ENCODE measurements at places on chromosomes 3 and 15.
A peak's percentile ranks its signal among the peaks of the same experiment; 100 is the strongest.

- DNase-seq: no peak
These were observed 77.3 kb downstream of the CCR1 start for GRCh38 chr3:46130631-46131310.

DNA sequence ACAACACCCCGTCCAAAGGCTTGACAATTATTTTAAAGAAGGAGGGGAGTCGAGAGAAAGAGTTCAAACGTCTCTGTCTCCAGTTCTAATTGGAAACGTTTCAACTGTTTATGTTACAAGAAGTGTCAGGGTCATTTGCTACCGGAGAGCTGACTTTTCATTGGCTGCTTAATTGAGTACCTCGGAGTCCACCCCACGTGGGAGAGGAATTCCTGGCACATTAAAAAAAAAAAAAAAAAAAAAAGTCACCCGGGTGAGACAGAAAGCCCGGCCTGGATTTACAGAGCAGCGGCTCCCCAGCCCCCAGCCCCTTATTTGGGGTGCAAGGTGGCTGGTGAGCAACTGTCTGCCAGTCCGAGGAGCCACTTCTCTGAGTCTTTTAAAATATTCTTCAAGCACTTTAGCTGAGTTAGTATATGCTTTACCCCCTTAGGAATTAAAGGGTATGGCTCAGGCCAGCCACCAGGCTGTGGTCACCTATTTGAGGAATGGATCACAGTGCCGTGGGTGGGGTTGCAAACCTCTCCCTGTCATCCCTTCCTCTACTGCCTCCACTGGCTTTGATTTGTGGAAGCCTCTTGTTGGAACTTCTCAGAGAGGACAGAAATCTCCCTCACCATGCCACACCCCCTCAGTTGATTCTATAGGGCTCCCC, 3.9 kb upstream of the TLE3 start:
- no peak for DNase-seq

GRCh38 chr3:1087066-1087560, 5.7 kb upstream of the CNTN6 start:
- DNase-seq: no peak

DNA sequence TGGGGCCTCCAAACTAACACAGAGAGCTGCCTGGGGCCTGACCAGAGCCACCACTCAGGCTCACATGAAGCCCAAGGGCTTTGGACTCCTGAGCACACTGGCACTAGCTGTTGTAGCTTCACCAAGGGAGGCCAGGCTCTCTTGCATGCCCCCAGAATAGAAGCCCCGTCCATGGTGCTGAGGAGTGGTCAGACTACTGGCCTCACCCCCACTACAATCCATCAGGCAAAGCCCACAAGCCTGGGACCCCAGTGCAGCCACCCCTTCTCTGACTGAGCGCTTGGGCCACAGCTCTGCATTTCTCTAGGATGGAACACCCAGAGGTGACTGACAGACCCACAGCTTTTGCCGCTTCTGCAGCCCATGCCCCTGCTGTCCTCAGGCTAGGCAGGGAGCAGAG, 180.8 kb downstream of the PYDC2 start:
- no peak for DNase-seq

DNA sequence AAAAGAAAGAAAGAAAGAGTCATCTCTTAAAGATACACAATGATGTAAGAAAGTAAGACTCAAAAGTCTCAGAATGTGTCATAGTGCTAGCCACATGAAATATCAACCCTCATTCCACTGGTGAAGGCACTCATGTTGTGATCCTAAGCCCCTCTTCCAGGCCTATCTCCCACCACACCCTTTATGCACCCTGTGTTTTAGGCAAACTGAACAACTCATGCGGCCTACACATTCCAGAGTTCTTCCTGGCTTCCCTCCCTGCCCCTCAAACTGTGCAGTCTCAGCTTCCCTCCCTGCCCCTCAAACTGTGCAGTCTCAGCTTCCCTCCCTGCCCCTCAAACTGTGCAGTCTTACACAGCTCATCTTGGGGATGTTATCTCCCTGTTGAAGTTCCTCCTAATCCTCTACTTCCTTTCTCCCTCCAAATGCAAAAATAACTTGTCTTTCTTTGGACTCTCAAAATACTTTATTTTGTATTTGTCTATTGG, 69.0 kb upstream of the FNDC3B start:
- no peak for DNase-seq

DNA sequence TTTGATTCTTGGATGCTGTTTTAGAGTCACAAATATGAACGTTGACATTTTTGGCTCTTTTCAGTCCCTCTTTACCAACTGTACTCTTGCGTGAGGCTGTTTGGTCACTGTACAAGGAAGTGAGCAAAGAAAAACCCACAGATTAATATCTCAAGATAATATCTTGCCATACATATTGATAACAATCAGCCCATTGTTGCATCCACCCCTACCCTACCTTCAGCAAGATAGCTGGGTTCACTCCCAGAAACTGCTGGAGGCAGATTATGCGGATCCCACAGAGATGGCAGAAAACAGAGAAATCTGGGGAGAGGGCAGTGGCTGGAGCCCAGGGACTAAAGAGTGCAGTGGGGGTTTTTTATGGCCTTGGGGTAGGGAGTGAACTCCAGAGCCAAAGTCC, 29.9 kb upstream of the MFSD1 start:
- DNase-seq: no peak

DNA sequence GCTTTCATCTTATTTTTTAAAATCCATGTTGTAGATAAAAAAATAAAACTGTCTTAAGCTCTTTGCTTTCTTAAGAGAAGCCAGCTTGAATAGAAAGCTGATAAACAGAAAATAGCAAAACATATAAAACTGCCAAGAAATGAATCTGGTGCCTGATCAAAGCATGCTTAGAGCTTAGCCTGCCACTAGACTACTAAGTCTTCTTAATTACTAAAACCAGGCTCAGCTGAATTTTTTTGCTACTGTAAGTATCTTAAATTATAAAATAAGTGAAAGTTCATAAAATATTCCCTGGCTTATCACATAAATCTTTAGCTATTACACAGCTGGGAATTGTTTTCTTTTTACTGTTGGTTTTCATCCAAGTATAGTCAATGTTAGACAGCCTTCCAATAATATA, 803.9 kb downstream of the DIPK2A start:
- no peak for DNase-seq

GRCh38 chr3:176075046-176075445, 1122.2 kb downstream of the TBL1XR1 start:
- no peak for DNase-seq

- DNase-seq: no peak
These were observed 3.0 kb upstream of the LRRC34 start for GRCh38 chr3:169815590-169816150.

DNA sequence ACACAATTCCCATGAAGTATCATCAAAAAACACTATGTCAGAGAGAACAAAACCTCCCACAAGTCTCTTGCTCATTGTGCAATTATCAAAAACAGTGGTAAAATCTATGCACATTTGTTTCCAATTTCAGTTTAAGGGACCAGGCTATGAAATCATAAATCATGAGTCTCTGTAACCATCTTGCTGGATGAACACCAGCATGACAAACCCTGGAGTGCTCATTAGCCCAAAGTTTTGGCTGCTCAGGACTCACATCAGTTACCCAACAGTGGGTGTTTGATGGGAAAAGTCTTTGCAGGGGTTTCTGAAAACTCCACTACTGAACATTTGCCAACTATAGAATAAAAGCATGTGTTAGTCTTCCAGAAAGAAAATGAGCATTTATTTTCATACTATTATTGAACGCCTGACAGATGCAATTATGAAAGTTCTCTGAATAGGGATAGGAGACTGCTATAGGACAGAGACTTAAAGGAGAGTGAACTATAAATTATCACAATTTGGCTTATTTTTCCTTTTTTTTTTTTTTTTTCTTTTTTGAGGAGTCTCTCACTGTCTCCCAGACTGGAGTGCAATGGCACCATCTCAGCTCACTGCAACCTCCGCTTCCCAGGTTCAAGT, 240.8 kb upstream of the KCNMB2 start:
- no peak for DNase-seq

DNA sequence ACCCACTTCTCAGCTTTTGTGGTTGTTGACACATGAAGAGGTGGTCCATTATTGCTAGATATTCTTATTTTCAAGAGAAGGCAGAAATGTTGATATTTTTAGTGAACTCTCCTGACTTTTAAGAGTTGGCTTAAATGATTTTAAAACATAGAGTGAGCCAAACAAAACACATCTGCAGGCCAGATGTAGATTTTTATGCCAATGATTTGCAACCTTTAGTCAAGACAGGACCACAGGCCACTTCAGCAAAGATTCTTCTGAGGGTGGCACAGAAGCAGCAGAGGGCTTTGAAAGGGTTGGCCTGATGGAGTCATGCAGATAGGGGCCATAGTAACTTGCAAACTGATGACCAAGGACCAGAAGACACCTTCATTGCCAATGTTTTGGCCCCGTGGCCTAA, 276.5 kb upstream of the P2RY1 start:
- DNase-seq: no peak

GRCh38 chr15:77104155-77104554, 33.2 kb upstream of the TSPAN3 start:
- DNase-seq: no peak

GRCh38 chr3:127452321-127452821, 138.2 kb downstream of the TPRA1 start:
- DNase-seq: no peak

DNA sequence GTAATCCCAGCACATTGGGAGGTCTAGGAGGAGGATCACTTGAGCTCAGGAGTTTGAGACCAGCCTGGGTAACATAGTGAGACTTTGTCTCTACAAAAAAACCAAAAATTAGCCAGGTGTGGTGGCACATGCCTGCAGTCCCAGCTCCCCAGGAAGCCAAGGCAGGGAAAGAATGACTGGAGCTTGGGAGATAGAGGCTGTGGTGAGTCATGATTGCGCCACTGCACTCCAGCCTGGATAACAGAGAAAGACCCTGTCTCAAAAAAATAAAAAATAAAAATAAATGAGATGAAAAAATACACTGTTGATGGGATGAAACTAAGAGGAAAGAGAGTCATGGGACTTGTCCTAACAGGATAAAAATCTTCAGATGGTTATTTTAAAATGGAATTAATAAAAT, 137.6 kb downstream of the IMPG2 start:
- DNase-seq: no peak

DNA sequence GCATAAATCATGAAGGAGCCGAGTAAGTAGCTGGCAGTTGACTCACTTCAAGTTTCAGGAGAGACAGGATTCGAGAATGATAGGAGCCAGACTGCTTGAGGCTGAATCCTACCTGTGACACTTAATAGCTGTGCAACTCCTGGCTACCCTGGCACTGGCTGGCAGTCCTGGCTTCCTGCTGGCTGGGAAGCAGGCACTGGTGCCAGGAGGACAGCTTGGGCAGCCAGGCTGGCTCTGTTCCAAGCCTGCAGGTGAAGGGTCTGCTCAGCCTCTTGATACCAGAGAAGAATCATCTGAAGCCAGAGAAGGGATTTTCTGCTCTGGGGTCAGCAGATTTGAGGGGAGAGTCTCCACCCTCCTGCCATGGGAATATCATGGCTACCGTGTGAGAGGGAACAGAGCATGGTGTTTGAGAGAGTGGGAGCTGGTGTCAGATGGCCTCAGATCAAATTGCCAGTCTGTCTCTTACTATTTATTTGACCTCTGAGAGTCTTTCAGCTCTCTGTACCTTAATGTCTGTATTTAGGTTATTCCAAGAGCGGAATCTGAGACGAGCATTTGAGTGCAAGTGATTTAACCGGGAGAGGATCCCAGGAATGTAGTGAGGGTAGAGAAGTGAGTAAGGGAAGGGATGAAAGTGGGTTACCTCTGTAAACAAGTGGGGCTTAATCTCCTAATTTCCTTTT, 4.4 kb upstream of the XIRP1 start:
- no peak for DNase-seq

DNA sequence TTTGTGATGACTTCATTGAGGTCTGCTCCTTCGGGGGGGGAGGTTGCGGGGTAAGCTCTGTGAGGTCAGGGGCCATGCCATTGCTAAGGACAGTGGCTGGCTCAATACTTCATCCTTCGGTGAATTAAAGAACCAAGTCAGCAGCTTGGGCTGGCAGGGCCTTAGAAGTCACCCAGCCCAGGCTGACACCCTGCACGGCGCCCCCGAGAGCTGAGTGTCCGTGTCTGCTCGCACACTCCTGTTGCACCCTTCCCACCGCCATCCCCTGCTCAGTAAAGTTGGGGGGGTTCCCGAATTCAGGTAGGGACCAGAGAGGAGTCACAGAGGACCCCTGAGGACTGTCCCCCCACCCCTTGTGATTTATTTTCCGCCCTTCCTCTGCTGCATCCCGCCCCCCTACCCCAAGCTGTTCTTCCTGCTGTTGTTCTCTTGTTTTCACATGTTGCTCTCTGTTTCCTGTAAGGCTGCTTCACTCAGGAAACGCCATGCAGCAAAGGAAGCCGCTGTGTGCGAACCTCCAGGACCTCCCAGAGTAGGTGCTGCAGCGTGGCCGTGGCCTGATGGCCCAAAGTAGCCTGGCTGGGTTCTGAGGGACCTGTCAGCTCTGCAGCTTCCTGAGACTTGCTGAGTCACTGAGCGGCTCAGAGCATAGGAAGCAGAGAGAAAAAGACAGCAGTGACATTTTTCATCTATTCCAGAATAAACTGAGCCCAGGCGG, 14.4 kb downstream of the EFCC1 start:
- peak; percentile 33 for DNase-seq

- no peak for DNase-seq
These were observed 12.9 kb downstream of the B3GNT5 start for GRCh38 chr3:183265834-183266417.

DNA sequence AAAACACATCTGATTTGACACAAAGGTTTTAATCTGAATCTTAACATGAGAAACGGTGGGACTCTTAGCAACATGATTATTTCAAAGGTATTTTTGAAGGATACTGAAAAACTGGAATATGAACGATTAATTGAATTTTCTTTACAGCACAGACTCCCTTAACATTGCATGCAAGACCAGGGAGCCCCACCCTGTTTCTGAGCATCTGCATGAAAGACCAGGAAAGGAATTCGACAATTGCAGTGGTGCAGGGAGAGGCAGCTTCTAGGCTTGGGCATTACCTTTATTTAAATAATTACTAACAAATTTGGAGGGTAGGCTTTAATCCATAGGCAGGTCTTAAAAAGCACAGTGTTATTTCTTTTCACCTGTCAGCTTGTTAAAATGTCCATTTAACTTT, 240.6 kb upstream of the TOPAZ1 start:
- no peak for DNase-seq

DNA sequence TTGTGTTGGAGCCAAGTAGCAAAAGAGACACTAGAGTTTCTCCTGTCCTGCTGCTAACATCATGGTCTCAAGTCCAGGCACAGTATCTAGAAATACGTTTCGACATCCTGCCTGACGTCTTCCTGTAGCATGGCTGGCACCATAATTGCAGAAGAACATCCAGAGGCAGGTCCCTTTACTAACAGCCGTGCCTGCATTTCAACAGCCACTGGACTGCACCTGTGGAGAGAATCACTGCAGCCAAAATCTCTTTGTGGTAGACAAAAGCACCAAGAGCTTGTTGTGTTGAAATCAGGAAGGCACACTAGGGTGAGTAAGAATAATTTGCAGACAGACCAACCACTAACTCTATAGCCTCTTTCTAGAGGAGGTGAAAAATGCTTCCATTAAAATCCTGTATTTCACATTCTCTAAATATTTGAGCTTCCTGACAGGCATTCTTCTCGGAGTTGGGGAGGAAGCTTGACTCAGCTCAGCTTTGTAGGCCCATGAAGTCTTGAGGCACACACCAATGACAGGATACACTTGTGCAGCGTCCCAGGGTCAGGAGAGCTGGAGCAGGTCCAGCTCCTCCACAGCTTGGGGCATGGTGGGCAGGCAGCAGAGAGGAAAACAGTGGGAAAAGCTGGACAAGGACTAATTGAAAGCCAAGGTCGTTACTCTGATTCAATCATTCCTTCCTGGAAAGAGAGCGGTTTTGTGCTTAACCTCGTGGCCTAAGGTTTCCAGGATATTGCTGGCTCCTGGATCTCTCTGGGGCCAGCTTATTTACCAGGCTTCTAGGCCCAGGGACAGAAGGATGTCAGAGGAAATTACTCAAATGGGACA, 244.9 kb downstream of the FAM43A start:
- DNase-seq: no peak

All from activated CD8-positive, alpha-beta memory T cell treated with anti-CD3 and anti-CD28 coated beads for 4 hours (primary cell).